Right lobe of liver (tissue), 6 donors: ENCODE measurements at places on chromosomes 6 and 20. TPM values are rescaled to one million over a fixed set of nuclear protein-coding genes. Genes with fewer than 3 reads are reported as not detected.

- no peak for DNase-seq
- H3K36me3 ChIP-seq: no peaks in the 10 kb centered on the region
- H3K4me3 ChIP-seq: no peak overlapping the region
- H3K27me3 ChIP-seq: no peaks in the 10 kb centered on the region
These were observed 143.0 kb downstream of the FIG4 start for GRCh38 chr6:109834131-109834530.

GRCh38 chr6:168201383-168201782, 118.2 kb downstream of the DACT2 start:
- H3K4me3 ChIP-seq: no peak overlapping the region
- H3K27me3 ChIP-seq: no peaks in the 10 kb centered on the region
- H3K27ac ChIP-seq: peak overlapping the region; percentile 96

- no peak overlapping the region for H3K4me3 ChIP-seq
- no peaks in the 10 kb centered on the region for H3K27me3 ChIP-seq
- H3K4me1 ChIP-seq: peaks cover 17% of the 10 kb centered on the region
- H3K36me3 ChIP-seq: no peaks in the 10 kb centered on the region
These were observed 230.1 kb downstream of the SIM1 start for GRCh38 chr6:100234625-100235024.

DNA sequence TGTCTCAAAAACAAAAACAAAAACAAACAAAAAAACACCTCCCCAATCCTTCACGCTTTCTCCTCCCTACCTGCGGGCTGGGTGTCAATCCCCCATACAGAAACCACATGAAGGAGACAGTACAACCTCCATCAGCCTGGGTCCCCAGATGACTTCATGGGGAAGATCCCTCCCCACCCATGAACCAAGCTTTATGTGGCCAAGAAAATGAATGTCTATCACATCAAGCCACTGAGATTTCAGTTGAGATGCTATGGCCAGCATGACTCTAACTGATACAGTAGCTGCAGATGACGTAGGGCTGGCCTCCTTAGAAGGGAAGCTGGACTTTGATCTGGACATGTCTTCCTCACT, 21.2 kb upstream of the BNIP5 start:
- no peaks in the 10 kb centered on the region for H3K4me1 ChIP-seq
- no peak overlapping the region for H3K27ac ChIP-seq
- no peaks in the 10 kb centered on the region for H3K36me3 ChIP-seq
- no peak for DNase-seq
- no peaks in the 10 kb centered on the region for H3K27me3 ChIP-seq

- no peaks in the 10 kb centered on the region for H3K36me3 ChIP-seq
- H3K4me1 ChIP-seq: no peaks in the 10 kb centered on the region
- DNase-seq: no peak
- no peaks in the 10 kb centered on the region for H3K27me3 ChIP-seq
- no peak overlapping the region for H3K4me3 ChIP-seq
These were observed 131.6 kb downstream of the PHACTR3 start for GRCh38 chr20:59735917-59736316.

Gene ENTPD6
- total RNA-seq: 38.6 TPM

Gene RPL7L1
- total RNA-seq: 114 TPM

Gene SS18L1
- 14.1 TPM for total RNA-seq

Gene CDKAL1
- total RNA-seq: 7.0 TPM

DNA sequence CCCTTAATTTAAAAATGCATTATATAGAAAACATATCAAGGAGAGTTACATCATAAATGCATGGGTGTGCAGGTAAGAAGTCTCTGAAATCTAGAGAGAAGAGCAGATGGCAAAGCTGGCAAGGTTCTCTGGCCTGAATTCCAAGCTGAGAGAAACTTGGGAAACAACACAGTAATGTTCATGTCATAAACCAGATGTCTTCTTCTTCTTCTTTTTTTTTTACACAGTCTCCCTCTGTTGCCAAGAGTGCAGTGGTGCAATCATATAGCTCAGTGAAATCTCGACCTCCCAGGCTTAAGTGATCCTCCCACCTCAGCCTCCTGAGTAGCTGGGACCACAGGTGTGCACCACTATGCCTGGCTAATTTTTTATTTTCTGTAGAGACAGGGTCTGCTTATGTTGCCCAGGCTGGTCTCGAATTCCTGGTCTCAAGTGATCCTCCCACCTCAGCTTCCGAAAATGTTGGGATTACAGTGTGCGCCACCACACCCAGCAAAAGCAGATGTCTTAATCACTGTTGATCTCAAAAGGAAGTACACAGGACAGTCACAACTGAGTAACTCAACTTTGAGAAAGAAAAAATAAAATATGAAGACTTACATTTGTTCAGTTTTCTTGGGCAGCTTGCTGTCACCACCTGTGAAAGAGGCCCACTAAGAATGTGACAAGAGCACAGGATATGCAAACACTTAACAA, 77.3 kb downstream of the DNAAF9 start:
- DNase-seq: no peak
- no peak overlapping the region for H3K27ac ChIP-seq
- no peak overlapping the region for H3K4me3 ChIP-seq

- DNase-seq: no peak
- H3K4me1 ChIP-seq: no peaks in the 10 kb centered on the region
- no peaks in the 10 kb centered on the region for H3K27me3 ChIP-seq
- H3K4me3 ChIP-seq: no peak overlapping the region
- H3K36me3 ChIP-seq: no peaks in the 10 kb centered on the region
- no peak overlapping the region for H3K27ac ChIP-seq
These were observed 29.6 kb downstream of the PRKN start for GRCh38 chr6:162697872-162698403.

GRCh38 chr6:7684076-7684475, 41.8 kb upstream of the BMP6 start:
- H3K4me1 ChIP-seq: no peaks in the 10 kb centered on the region
- peaks cover 4% of the 10 kb centered on the region for H3K27me3 ChIP-seq
- no peak for DNase-seq

DNA sequence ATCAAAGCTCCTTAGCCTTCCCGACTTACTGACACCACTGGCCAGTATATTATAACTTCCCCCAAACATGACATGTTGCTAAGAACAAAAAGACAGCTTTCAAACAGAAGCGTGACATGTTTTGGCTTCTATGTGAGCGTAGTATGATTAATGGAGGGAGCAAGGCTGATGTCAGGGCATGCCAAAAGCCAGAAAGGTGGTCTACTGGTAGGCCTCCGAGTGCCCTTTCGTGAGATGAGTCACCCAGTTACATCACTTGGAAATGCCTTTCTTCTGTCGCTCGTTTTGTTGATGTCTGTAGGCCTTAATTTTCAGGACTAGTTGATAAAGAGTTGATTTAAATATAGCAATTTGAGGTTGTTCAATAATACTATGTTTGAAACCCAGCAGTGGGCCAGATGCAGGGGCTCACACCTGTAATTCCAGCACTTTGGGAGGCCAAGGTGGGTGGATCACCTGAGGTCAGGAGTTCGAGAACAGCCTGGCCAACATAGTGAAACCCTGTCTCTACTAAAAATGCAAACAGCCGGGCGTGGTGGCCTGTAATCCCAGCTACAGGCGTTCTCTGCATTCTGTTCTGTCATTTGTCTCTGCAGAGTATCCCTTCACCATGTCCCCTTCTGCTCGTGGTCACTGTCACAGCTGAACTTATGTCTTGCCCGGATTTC, 53.3 kb downstream of the CNKSR3 start:
- H3K4me1 ChIP-seq: peaks cover 43% of the 10 kb centered on the region
- H3K36me3 ChIP-seq: no peaks in the 10 kb centered on the region
- H3K4me3 ChIP-seq: no peak overlapping the region
- no peaks in the 10 kb centered on the region for H3K27me3 ChIP-seq
- no peak for DNase-seq

GRCh38 chr20:31713312-31714273, 9.1 kb downstream of the BCL2L1 start:
- DNase-seq: peak; percentile 59
- no peaks in the 10 kb centered on the region for H3K4me1 ChIP-seq
- H3K27me3 ChIP-seq: no peaks in the 10 kb centered on the region
- H3K36me3 ChIP-seq: no peaks in the 10 kb centered on the region

DNA sequence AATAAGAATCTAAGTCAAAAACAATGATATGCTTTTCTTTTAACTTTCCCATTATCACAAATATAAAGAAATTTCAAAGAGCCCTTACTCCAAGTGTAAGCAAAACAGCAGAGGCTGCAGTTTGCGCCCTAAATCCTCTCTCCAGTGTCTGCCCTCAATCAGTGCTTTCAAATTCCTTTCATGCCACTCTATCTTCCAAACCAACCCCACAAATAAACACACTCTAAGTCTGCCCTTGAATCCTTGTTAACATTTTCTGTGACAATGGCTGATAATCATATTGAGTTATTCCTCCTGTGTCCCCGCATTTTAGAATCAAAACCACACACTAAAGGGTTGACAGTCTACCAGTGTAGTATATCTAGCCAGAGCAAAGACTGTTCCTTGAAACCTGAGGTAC, 317.9 kb upstream of the MARCKS start:
- H3K4me1 ChIP-seq: no peaks in the 10 kb centered on the region
- H3K4me3 ChIP-seq: no peak overlapping the region
- H3K27ac ChIP-seq: no peak overlapping the region
- H3K27me3 ChIP-seq: no peaks in the 10 kb centered on the region
- no peaks in the 10 kb centered on the region for H3K36me3 ChIP-seq
- no peak for DNase-seq

Gene TUBB1
- total RNA-seq: 0.26 TPM

DNA sequence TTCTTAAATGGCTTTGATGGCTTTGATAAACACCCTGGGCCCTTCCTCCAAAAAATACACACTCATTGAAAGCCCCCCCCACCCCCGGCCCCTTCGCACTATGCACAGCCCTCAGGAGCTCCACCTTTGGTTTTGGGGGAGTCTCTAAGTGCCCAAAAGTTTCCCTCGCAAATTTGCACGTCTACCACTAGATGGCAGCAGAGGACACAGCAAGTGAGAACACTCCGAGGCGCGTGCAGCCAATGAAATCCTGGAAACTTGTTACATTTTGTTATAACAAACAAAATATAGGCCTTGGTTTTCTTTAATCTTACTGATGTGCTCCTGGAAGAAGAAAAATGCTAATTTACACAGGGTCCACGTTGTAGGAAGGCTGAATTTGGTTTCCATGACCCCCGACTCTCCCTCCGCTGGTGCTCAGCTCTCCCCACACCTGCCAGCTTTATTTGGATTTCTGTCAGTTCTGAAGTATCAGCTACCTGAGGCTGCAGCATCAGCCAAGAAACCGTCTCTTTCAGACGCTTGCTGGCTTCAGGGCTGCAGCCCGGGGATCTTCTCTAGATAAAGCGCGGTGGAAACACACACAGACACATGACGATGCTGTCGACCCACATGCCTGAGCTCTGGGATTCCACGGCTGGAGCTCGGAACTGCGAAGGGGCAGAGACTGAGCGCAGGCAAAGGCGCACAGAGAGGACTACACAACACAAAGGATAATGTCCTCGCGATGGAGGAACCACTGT, 148.3 kb upstream of the RPS6KA2 start:
- H3K4me3 ChIP-seq: no peak overlapping the region
- no peaks in the 10 kb centered on the region for H3K4me1 ChIP-seq
- H3K27me3 ChIP-seq: no peaks in the 10 kb centered on the region
- H3K27ac ChIP-seq: no peak overlapping the region

- H3K4me1 ChIP-seq: peaks cover 11% of the 10 kb centered on the region
- H3K27me3 ChIP-seq: no peaks in the 10 kb centered on the region
- peak overlapping the region; percentile 93 for H3K27ac ChIP-seq
These were observed 41.9 kb upstream of the HFE start for GRCh38 chr6:26045065-26045927.

GRCh38 chr6:41649596-41649995, 11.3 kb downstream of the MDFI start:
- H3K4me3 ChIP-seq: no peak overlapping the region
- DNase-seq: no peak
- no peaks in the 10 kb centered on the region for H3K4me1 ChIP-seq

GRCh38 chr6:64479134-64479533, 843.5 kb downstream of the PHF3 start:
- no peak overlapping the region for H3K27ac ChIP-seq
- no peak overlapping the region for H3K4me3 ChIP-seq
- no peaks in the 10 kb centered on the region for H3K36me3 ChIP-seq
- no peaks in the 10 kb centered on the region for H3K4me1 ChIP-seq
- DNase-seq: no peak

DNA sequence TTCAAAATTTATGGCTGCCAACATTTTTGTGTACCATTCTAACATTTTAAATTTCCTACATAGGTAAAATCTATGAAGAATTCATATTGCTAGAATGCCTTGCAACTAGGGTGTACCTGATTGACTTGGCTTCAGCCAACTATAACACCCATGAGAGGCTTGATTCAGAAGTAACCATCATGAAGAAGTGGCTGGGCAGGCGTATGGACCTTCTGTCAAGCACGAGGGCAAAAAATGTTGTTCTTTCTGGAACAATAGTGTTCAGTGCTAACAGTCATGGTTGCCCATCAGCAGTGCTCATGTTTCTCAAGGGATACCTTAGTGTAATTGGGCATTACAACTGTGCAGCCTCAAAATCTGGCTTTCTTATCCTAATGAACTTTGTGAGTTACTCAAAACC, 42.9 kb downstream of the ID4 start:
- no peaks in the 10 kb centered on the region for H3K36me3 ChIP-seq
- no peak overlapping the region for H3K4me3 ChIP-seq
- H3K4me1 ChIP-seq: no peaks in the 10 kb centered on the region
- H3K27ac ChIP-seq: no peak overlapping the region

DNA sequence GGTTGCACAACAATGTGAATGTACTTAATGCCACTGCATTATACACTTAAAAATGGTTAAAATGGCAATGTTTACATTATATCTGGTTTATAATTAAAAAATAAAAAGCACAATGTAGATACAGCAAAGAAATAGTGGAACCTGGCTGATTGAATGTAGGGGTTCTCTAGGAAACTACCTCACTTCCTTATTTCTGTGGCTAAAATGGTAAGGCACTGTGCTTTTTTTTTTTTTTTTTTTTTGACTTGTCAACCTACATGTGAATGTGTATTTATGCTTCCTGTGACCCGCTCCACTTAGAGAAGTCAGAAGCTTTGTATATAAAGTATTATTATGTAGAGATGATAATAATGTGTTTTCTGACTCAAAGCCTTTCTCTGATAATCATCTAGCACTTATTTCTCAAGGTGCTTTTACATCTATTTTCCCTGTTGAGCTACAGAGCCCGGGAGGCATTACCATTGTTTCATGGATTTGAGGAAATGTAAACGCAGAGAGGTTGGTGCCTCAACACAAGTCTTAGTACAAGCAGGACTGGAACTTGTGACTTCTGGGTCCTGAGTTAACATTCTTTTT, 55.0 kb downstream of the SOX4 start:
- H3K4me3 ChIP-seq: no peak overlapping the region
- no peaks in the 10 kb centered on the region for H3K27me3 ChIP-seq
- H3K36me3 ChIP-seq: no peaks in the 10 kb centered on the region
- DNase-seq: no peak
- no peak overlapping the region for H3K27ac ChIP-seq

DNA sequence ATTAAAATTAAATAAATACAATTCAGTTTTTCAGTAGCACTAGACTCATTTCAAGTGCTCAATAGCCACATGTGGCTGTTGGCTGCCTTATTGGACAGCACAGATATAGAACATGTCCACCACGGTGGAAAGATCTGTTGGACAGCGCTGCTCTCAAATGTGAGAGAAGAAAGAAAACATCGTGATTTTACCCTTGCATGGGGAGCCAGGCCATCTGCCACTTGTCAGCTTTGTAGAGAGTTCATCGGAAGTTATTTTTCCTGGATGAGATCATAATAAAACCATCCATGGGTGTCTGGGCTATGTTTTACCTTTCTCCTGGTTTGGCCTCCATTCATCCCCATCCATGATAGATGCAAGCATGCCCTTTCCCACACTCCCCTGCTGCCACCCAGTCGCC, 5.8 kb upstream of the KIF3B start:
- DNase-seq: no peak
- no peak overlapping the region for H3K4me3 ChIP-seq
- H3K36me3 ChIP-seq: no peaks in the 10 kb centered on the region
- H3K27me3 ChIP-seq: no peaks in the 10 kb centered on the region
- H3K4me1 ChIP-seq: no peaks in the 10 kb centered on the region

GRCh38 chr6:134840086-134840867, 109.6 kb downstream of the ALDH8A1 start:
- no peak for DNase-seq
- H3K27me3 ChIP-seq: no peaks in the 10 kb centered on the region
